ENCODE measurements at places on chromosomes 11 and 22.

GRCh38 chr11:2098691-2099515 lies 40.3 kb downstream of the IGF2 start:
- DNase-seq = no peak

GRCh38 chr11:117328375-117329010 lies 839 bp downstream of the CEP164 start:
- DNase-seq = no peak

- no peak for DNase-seq
Measured at GRCh38 chr22:25698978-25699377, 43.0 kb upstream of the MYO18B start.

DNA sequence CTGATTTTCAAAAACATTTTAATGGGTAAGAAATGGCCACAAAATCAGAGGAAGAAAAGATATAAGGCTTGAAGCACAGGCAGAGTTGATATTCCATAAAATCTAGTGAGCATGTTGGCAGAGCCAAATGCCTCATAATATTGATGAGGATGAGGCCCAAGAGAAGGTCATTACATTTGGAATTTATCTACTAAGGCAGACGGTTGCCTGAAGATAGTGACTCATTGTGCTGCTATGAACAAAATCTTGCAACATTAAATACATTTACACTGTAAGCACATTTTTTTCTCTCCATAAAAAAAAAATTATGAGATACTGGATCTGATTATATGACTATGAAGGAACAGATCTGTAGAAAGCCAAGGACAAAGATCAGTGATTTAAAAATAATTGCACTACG lies 881.4 kb upstream of the CHORDC1 start:
- DNase-seq = no peak

- no peak for DNase-seq
Measured at GRCh38 chr22:44394246-44395117, 81.7 kb upstream of the SHISAL1 start.

GRCh38 chr22:48808038-48808960 lies 1019.4 kb downstream of the BRD1 start:
- no peak for DNase-seq

DNA sequence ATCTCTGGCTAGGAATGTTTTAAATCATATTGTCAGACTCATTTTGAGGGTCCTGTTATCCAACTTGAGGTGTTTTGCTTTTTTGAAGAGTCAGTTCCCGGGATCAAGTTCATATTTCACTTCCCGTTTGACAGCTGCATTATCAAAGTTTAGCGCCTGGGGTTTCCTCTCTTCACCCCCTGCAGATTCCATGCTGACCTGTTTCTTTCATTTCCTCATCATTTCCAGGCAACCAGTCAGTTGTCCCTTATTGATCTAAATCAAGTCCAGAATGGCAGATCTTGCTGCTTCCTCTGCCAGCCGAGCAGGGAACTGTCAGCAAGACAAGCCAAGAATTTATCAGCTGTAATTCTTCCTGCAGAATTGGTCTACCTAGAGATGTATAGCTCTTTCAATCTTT lies 197.6 kb upstream of the SYN3 start:
- no peak for DNase-seq

DNA sequence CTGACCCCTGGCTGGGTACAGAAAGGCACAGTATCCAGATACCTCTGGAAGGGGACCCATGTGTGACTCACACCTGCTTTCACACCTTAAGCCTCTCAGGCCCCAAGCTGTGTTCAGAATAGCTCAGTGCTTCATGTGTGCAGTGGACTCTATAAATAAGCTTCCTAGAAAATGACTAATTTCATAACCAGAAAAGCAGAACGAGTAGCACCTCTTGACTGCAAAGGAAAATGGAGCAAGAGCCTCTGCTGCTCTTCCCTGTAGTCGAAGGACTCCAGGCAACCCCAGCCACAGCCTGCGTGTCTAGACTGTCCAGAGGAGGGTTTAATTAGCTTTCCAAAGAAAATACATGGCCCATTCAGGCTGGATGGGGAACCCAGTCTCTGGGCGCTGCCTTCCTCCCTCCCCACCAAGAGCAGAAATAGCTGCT lies 23.1 kb downstream of the PTPN5 start:
- DNase-seq = no peak

Data from T-helper 1 cell (primary cell).